ENCODE measurements at places on chromosomes 12 and 14.

GRCh38 chr14:54258382-54258781, 138.4 kb upstream of the CDKN3 start:
- no peak for DNase-seq

- DNase-seq: no peak
Measured at GRCh38 chr12:27095346-27095745, 13.0 kb upstream of the C12orf71 start.

DNA sequence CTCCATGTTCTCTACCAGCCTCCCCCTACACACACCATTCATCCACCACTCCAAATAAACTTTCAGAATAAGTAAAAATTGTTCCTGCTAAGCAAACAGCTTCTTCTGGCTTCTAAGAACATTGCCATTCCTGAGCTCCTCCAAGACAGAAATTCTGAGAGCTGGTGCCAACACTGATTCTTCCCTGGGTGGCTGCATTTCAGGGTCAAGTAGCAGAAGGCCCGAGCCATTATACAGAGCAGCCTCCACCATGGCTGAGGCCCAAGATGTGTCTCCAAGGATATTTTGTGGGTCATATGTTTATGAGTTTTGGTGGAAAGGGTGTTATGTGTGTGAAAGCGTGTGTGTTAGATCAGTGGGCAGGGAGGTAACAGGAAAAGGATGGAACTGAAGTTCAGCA, 3.5 kb upstream of the RND1 start:
- DNase-seq: no peak

DNA sequence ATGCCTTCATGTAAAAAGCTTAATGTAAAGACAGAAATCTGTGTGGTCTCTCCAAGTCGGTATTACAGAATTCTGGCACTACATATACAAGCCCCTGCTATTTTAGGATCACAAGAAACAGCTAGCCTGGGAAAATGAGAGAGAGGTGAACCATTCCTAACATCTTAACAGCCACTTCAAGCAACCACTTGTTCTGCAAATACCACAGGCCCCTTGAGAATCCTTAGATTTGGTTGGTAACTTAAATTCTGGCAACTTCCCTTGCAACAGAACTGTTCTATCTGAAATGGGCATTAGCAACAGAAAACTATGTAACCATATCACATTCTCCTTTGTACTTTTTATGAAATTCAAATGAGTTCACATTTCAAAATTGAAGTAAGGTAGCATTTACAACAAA, 68.5 kb downstream of the SPPL3 start:
- DNase-seq: no peak

GRCh38 chr12:68447797-68448260, 115.7 kb upstream of the MDM1 start:
- DNase-seq: no peak

DNA sequence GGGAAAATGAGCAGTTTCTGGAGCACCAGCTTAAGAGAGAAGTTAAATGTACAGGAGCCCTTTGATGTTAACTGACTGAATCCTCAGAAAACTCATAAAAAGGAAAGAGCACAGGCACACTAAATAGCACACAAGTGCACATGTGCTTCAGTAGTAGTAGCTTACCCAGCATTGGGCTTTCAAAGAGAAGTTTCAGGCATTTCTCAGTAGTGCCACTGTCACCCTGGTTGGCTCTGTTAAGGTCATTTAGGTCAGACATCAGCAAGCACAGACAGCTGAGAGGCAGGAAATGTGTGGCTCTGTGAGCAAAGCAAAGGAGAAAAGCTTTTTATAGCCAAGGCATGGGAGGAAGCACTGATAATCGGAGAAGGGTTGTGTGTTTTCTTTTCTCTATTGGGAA, 96.3 kb upstream of the HIF1A start:
- peak; percentile 65 for DNase-seq

DNA sequence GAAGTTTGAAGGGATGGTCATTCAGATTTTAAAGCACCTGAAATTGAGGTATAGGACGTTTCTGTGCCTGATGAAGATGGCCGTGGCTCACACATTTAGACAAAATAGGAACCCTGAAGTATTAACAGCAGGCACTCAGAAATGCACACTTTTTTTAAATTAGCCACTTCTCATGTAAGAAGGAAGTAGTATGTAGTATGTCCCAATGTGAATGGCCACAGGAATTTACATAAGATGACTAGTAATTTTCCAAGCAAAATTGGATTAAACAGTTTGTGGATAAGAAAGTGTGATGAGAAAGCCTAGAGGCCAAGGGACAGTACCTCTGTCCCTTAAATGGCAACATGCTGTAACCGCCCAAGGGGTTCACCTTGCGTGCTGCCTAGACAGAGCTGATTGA, 1.8 kb upstream of the MIS18BP1 start:
- no peak for DNase-seq

DNA sequence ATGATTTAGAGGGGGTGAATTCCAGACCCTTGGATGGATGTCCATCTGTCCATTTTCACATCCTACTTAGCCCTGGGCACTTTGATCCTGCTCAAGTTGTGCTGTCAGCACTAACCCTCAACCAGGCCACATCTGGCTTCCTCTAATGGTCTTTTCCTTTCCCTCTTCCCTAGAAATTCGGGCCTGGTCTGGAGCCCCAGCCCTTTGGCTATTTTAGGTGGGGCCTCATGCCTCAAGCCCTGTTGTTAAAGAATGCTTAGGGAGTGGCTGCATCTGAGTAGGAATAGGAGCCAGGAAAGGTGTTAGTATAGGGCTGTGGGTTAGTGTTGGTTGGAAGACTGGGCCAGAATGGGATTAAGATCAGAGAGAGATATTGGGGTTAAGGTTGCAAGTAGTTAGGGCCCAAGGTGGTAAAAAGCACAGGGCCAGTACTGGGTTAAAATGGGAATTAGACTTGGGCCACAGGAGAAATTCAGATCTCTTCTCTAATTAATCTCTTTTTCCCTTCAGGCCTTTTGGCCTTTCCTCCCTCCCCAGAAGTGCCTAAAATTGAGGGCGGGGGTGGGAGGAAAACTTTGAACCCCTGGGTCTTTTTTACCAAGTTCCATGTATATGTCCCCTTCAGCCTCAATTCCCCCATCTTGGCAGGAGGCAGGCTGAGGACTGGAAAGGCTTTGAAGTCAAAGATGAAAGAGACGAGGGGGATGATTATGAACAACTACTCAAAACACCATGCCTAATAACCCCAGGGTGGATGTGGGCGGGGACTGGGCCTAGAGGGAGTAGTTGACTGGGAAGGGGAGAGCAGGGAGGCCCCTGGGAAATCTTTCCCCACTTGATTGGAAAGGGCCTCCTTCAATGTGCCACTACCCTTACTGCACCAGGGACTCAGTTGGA, 4.0 kb upstream of the ZNF385A start:
- no peak for DNase-seq

GRCh38 chr12:7034464-7034863, 16.2 kb upstream of the LPCAT3 start:
- DNase-seq: no peak

DNA sequence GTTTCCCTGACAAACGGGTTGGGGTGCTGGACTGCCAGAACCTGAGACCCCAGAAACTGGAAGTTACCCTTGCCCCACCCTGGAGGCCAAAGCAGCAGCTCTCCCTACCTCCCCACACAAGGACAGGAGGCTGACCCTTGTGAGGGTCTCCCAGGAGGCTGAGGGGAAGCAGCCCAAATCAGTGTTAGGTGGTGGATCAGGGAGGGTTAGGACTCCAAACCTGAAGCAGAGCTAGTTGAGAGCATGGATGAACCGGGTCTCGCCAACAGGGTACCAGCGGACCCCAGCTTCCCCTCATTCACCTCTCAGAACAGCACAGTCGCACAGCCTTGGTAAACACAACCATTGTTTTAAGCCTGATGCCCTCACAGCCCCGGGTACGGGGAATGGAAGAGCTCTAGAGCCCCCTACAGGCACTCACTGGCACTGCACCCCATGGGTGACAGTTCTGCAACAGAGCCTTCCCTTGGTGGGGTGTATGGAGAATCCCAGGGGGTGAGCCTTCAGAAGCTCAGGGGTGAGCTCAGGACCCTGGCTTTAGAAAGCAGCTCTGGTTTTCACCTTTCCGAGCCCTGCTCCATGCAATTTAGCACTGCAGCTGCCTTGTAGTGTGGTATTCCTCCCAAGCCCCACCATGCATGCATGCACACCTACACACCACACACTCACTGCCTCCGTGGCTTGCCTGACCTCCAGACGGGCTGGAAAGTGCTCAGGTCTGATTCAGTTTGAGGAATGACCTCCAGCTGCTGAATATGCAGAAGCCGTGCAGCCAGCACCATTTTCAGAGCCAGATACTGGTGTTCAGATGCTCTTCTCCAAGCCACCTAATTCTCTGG, 11.2 kb downstream of the ESRRB start:
- DNase-seq: peak; percentile 50

DNA sequence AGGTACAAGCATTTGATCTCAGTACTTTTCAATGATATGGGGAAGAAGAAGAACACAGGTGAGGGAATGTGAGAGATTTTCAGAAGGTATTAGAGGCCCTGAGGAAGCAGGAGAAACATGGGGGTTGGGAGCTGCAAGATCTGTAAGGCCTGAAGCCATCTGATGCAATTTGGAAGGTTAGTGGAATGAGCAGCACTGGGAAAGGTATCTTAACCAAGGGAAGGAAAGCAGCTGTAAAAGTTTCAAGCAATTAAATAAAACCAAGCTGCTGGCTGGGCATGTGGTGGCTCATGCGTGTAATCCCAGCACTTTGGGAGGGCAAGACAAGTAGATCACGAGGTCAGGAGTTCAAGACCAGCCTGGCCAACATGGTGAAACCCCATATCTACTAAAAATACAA, 104.4 kb upstream of the PARP11 start:
- no peak for DNase-seq

GRCh38 chr14:68143341-68143841, 323.8 kb downstream of the RAD51B start:
- DNase-seq: no peak

DNA sequence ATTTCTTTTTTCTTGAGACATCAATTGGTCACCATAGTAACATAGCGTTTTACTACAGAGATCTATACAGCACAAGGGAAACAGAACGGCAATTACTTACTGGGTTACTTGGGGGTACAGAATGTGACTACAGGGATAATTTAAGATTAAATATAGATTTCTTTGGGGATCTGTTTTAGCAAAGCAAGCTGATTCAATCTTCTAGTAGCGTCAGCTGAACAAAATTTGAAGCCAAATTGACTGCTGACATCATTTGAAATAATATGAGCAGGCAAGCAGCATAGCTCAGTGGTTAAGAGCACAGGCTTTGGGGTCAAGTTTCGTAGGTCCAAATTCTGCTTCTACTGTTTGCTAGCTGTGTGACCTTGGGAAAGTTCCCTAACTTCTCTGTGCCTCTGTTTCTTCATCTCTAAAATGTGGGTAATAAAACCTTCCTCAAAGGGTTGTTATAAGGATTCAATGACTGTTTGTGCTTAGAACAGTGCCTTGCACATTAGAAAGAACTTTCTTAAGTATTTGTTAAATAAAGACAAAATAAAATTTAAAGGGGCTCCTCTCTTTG, 12.8 kb downstream of the GPR19 start:
- no peak for DNase-seq

DNA sequence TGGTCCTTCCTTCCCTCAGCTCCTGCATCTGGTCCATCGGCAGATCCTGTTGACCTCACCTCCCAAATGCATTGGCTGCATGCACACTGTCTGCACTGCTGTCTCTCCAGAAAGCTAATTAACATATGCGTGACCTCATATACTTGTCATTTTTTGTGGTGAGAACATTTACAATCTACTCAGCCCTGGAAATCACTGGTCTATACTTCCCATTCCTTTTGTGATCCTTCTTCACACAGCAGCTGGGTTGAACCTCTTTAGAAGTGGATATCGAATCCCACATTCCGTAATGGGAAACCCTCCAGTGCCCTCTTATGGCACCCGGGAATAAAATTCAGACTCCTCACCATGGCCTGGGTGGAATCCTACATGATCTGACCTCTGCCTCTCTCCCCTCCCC, 45.0 kb downstream of the SMOC1 start:
- DNase-seq: no peak

DNA sequence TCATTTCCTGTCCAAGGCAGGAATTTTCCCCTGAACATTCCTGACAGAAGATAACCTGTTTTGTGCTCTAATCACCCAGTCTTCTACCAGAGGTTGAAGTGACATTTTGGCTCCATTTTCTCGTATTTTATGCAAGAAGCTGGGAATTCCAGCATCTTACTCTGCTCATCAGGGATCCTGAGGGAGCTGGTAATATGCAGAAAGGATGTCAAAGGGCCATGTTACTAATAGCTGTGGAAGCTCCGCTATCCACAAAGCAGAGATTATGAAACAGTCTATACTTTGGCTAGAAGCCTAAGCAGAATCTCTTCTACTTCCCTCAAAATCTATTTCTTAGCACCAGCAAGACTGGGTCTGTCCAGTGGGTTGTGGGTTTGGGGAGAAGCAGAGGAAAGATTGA, 613.0 kb downstream of the DIO2 start:
- no peak for DNase-seq

- no peak for DNase-seq
Measured at GRCh38 chr14:102699416-102700110, 77.7 kb upstream of the TRAF3 start.

DNA sequence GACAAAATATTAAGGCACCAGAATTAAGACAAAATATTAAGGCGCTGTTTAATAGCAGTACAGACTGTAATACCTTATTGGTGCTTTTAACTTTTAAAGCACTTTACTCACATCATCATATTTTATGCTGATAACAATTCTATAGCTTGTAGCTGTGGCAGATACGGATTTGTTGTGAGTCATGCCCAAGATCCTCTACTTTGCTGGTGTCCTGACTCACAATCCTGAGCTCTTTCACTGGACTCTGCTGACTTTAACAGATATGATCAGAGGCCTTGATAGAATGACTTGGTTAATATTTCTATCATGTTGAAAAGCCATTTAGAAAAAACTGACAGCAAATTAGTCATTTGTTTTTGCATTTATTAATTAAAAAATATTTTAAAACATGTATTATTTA, 99.0 kb upstream of the PKP2 start:
- DNase-seq: no peak

GRCh38 chr12:123772074-123772473, 10.0 kb downstream of the DNAH10 start:
- DNase-seq: no peak

GRCh38 chr12:14956905-14957304, 4.5 kb downstream of the ARHGDIB start:
- DNase-seq: no peak

DNA sequence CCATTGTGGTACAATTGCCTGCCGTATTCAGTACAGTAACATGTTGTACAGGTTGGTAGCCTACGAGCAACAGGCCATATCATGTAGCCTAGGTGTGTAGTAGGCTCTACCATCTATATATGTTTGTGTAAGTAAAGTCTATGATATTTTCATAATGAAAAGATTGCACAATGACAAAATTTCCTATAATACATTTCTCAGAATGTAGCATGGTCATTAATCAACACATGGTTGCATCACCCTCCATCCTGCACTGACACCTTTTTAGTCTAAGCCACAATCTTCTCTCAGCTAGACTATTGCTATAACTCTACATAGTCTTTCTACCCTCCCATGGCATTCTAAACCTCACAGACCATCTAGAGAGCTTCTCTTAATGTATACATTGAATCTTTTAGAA, 158.5 kb upstream of the HMGA2 start:
- no peak for DNase-seq

DNA sequence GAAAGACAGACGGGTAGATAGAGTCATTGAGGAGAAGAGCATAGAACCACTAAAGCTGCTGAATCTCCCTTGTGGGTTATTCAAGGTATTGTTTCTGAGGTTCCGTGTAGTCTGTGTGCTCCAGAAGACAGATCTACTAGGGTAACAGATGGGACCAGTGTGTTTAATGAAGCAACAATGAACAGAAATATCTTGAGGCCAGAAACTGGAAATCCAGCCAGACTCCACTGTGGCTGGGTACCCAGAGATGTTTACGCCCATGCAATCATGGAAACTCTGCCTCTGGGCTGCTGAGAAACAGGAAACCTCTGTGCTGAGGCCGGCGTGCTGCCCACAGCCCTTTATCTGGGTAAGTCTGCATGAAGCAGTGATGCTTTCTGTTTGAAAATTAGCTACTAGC, 8.3 kb downstream of the PROX2 start:
- DNase-seq: no peak

Measured in MM.1S (cell line).